ENCODE measurements at places on chromosomes 11 and 22.

- no peak for DNase-seq
Observed at GRCh38 chr11:66035653-66036333, 9.5 kb upstream of the CATSPER1 start.

DNA sequence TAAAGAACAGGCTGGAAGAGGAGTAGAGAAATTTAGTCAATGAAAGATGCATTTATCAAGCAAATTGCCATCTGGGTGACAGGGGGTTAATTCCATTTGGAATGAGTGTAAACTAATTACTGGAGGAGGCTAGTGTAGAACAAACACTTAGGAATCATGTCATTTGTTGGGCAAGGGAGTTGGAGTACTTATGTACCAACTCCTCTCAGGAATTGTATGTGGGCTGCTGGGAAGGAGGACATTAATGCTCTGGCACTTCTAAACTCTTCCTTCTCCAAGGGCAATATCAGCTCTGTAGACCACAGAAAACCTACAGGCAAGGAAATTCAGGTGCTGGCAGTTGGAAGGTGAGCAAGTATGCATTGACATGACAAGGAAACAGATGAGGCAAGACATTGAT is 141.0 kb downstream of the MSANTD4 start:
- no peak for DNase-seq

GRCh38 chr11:66523611-66524010 is 13.2 kb downstream of the BBS1 start:
- DNase-seq, result no peak

DNA sequence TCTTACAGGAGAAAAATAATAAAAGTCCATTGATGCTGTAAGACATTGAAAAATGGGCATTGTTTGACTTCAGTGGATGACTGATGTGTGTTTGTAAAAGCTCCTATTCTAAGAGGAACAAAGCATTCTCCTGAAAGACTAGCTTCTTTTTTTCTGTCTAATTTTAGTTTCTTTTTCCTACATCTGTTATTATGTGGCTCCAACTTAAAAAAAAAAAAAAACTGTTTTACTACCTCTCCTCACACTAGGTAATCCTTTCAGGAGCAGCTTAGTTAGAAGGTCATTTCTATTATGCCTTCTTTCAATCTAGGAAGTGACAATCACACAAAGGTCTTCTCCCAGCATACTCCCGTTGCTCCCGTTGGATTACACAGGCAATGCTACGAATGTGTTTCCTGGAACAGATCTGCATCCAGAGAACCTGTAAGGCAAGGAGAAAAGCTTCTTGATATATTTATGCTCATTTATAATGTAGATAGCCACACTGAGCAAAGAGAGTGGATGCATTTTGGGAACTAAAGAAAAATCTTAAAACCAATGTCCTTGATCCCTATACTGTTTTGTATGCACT is 595.1 kb upstream of the CCDC179 start:
- no peak for DNase-seq

DNA sequence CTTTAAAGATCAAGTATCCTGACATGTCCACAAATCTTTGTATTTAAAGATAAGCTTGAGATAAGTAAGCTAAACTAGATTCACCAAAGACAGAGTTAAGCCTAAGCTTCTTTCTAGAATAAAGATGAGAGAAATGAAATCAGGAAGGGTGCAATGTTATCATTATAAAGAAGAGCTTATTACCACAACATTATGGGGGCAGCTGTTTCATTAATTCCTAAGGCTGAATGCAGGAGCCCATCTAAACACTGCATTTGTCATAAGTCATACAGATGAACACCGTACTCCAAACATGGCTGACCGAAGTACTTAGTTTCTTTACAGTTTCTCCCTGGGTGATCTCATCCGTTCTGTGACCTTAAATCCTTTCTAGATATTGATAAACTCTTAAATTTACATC is 16.3 kb downstream of the FDX1 start:
- DNase-seq, result no peak

DNA sequence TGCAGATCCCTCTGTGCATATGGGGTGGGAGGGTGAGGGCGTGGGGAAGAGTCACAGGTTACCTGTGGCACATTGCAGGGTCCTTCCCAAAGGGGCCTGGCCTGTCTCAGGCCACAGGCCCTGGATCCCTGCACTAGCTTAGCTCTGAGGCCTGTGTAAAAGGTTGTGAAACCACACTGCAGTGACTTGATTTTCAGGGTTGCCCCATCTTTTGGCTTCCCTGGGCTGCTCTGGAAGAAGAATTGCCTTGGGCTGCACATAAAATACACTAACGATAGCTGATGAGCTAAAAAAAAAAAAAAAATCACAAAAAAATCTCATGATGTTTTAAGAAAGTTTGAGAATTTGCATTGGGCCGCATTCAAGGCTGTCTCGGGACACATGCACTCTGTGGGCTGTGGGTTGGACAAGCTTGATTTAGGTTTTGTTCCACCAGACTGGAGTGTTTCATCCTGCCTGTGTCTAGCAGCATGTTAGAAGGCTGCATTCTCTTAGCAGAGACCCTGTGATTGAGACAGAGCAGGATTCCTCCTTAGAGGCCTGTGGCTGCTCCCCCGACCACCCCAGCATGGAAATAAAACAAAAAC is 35.9 kb upstream of the TREH start:
- no peak for DNase-seq

DNA sequence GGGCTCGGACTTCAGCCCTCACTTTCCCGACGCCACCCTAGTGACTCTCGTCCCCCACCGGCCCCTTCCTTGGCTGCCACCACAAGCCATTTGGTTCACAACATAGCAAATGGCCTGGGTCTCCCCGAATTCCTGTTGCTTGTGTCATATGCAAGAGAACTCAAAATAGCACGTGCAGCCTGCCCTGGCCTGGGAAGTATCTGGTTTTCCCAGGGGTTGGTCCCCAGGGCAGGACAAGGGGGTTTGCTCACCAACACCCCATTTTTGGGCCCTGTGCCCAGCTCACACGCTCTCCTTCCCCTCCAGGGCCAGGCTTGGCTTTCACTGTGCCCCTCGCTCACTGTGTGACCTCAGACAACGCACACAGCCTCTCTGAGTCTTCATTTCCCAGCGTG is 12.8 kb upstream of the TPCN2 start:
- no peak for DNase-seq

- no peak for DNase-seq
Observed at GRCh38 chr11:120385110-120385509, 48.9 kb downstream of the ARHGEF12 start.

DNA sequence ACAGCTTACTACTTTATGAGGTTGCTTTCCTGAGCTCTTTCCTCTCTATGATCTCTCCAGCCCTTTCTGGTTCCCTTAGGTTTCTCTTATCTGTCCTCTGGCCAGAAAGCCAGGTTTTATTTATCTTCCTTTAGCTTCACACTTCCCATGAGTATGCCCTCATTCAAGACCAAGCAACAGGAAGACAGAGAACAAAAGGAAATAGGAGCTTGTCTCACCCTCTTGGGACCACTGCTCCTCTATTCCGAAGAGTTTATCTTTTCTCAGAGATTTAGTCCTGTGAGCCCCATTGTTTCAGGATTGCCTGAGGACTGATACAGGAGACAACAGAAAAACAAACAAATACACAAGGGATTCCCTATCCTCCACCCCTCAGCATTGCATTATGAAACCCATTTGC is 62.4 kb upstream of the CCDC179 start:
- DNase-seq, result no peak

GRCh38 chr11:33608386-33608785 is 92.2 kb downstream of the C11orf91 start:
- no peak for DNase-seq

- peak; percentile 46 for DNase-seq
Observed at GRCh38 chr22:36384766-36385481, 2.8 kb downstream of the MYH9 start.

- DNase-seq, result no peak
Observed at GRCh38 chr11:17350455-17351171, 987 bp upstream of the NCR3LG1 start.

DNA sequence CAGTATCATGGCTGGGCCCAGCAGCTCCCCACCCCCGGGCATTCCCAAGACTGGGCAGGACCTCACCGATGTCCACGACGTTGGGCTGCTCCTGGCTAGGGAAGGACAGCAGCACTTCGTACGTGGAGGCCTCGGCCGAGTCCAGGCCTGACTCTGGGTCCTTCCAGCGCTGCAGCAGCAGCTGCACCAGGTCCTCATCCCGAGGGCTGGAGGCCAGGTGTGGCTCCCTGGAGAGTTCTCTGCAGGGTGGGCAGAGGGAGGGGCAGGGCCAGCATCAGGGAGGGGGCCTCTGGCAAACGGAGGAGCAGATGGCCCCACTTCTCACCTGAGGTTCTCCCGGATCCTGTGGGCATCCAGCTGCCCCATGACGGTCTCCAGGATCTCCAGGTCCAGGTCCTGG is 341 bp downstream of the NAALADL1 start:
- no peak for DNase-seq

- no peak for DNase-seq
Observed at GRCh38 chr22:46105494-46106278, 44.6 kb upstream of the PPARA start.

- no peak for DNase-seq
Observed at GRCh38 chr11:47861728-47862127, 13.6 kb upstream of the NUP160 start.

DNA sequence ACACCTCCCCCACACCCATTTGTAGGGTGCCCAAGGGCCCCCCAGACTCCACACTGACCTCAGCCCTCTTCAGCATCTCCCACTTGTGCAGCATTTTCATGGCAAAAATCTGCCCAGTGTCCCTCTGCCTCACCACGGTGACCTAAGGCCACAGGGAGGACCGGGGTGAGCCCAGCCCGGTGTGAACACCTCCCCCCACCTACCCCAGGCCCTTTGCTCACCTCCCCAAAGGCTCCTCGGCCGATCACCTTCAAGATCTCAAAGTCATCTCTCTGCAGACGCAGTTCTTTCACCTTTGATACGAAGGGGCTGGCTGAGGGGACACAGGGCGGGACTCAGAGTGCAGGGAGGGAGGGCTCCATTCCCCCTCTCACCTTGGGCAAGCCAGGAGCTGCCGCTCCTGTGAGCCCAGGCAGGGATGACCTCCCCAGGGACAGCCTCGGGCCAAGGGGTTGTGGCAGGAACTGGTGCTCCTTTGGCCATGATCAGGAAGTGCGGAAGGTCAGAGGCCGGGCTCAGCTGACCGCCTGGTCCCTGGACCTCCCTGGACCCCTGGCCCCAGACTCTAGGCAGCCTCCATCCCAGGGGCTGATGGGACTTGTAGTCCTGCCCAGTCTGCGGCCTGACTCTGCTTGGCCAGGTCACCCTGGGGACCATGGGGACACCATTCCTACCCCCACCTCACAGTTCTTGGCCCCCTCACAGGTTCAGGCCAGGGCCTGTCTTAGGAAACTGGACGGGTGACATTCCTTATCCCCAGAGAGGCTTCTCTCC is 2.7 kb downstream of the CDC42BPG start:
- DNase-seq, result no peak

DNA sequence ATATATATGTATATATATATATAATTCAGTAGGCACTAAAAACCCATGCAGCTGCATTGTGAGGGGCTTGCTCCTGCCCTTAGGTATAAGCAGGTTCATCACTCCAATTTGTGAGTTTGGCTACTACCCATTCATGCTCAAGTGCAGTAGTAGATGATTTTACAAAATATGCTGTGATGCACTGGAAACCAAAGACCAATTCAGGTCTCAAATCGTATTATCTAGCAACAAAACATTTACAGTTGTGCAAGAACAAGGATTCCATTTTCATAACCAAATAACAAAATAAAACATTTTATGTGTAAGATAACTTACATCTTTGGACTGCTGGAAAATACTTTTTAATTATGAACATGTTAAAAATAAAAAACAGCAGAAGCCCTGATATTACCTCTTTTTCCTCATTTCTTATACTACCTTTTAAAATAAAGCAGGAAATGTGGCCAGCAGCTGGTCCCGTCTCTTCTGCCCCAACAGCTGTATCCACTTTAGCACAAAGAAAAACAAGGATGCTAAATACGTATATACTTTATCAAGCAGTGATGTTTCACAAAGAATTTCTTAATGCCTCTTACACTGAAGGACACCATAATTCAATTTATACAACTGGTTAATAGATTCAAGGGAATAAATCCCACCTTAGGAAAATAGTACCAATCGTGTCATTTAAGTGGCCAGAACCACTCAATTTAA is 2.8 kb downstream of the CREBZF start:
- no peak for DNase-seq

DNA sequence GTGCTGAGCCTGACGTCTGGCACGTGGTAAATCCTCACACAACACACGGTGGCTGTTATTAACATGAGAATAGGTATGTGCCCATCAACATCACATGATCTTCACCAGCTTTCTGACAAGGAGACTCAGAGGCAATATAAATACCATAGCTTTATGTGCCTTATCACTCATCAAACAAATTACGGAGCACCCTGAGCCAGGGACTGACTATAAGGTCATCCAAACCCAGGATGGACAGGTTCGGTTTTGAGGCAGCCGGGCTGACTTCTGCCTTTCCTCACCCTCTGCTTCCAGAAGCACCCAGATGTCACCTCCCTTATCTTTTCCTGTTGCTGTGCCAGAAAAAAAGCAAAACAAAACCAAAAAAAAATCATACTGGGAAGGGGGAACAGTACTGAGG is 5.7 kb upstream of the PLAAT3 start:
- DNase-seq, result no peak

- DNase-seq, result no peak
Observed at GRCh38 chr11:119901657-119902577, 172.9 kb upstream of the NECTIN1 start.

DNA sequence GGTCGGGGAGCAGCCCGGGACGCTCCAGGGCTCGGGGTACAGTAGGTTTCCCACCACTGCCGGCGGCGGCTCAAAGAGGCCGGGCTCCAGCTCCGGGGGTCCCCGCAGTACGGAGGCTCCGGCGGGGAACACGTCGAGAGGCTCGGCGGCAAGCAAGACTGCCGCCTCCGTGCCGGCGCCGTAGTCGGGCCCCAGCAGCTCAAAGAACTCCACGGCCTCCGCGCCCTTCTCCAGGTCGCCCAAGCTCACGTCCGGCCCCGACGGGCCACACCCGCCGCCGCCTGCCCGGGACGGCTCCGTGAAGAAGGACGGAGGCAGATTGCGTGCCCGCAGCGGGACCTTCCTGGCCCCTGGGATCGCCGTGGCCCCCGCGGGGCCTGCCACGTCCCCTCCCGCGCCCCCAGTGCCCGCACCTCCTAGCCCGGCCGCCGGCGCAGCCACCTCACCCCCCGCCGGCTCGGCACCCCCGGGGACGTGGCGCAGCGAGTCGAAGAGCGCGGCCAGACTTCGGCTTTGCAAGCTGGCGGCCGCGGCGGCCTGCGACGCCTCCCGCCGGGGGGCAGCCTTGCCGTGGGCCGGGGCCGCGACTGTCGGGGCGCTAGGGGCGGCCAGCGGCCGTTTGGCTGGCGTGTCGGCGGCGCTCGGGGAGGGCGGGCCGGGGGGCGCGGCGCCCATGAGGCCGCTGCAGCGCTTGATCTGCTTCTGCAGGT is 775 bp downstream of the FAM181B start:
- DNase-seq, result peak; percentile 11

DNA sequence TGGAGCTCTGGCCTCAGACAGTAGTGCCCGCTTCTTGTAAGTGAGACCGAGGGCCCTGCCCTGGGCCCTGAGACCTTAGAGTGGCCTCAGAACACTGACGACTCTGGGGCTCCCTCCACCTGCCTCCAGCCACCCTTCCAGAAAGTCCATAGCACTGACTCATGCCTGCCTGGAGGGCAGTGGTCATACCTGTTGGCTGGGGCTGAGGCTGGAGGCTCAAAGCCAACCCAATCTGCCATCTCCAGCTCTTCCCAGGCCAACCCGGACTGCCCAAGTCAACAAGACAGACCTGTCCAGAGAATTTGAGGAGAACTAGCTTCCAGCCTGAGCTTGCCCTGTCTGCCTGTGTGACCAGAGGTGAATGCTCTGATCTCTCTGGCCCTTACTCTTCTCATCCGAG is 66.9 kb upstream of the TTLL12 start:
- no peak for DNase-seq

- no peak for DNase-seq
Observed at GRCh38 chr22:25025491-25026400, 73.2 kb downstream of the KIAA1671 start.
